Right atrium auricular region (tissue), 2 donors: ENCODE measurements at places on chromosomes 11 and 22. TPM values are rescaled to one million over a fixed set of nuclear protein-coding genes. Genes with fewer than 3 reads are reported as not detected.
A peak's percentile ranks its signal among the peaks of the same experiment; 100 is the strongest.

GRCh38 chr22:50112151-50113118 is 22.6 kb downstream of the MOV10L1 start:
- no peak overlapping the region for H3K27ac ChIP-seq
- DNase-seq = no peak
- H3K27me3 ChIP-seq = no peaks in the 10 kb centered on the region
- no peaks in the 10 kb centered on the region for H3K4me1 ChIP-seq
- H3K4me3 ChIP-seq = no peak overlapping the region

- H3K27ac ChIP-seq = peak overlapping the region; percentile 99
- peaks cover 98% of the 10 kb centered on the region for H3K4me1 ChIP-seq
- H3K27me3 ChIP-seq = no peaks in the 10 kb centered on the region
- H3K36me3 ChIP-seq = peaks cover 6% of the 10 kb centered on the region
These were observed 111.9 kb downstream of the ZBTB16 start for GRCh38 chr11:114171257-114172054.

GRCh38 chr22:36052505-36052941 is 23.9 kb upstream of the RBFOX2 start:
- H3K27ac ChIP-seq = no peak overlapping the region
- H3K36me3 ChIP-seq = no peaks in the 10 kb centered on the region

DNA sequence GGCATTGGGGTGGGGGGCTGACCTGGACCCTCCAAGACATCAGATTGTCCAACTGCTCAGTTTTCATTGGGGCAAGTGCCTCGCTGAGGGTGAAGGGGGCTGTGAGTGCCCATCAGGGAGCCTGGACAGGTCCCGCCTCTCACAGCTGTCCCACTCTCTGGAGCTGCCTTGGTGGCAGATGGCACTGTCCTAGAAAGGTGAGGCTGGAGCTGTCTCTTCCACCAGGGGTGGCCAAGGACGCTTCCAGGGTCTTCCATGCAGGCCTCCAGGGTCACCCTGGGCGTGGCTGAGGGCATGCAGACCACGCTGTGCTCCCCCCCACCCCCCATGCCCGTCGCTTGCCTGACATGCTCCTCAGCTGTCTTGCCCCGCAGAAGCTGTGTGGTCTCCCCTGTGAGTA is 53.5 kb upstream of the CCDC188 start:
- H3K4me1 ChIP-seq = no peaks in the 10 kb centered on the region
- no peak for DNase-seq
- no peaks in the 10 kb centered on the region for H3K36me3 ChIP-seq
- H3K27me3 ChIP-seq = no peaks in the 10 kb centered on the region
- H3K27ac ChIP-seq = peak overlapping the region; percentile 40

GRCh38 chr11:127059286-127059685 is 58.7 kb upstream of the KIRREL3 start:
- H3K36me3 ChIP-seq = no peaks in the 10 kb centered on the region
- H3K27me3 ChIP-seq = peaks cover 2% of the 10 kb centered on the region
- H3K27ac ChIP-seq = no peak overlapping the region
- no peak for DNase-seq
- H3K4me1 ChIP-seq = no peaks in the 10 kb centered on the region

DNA sequence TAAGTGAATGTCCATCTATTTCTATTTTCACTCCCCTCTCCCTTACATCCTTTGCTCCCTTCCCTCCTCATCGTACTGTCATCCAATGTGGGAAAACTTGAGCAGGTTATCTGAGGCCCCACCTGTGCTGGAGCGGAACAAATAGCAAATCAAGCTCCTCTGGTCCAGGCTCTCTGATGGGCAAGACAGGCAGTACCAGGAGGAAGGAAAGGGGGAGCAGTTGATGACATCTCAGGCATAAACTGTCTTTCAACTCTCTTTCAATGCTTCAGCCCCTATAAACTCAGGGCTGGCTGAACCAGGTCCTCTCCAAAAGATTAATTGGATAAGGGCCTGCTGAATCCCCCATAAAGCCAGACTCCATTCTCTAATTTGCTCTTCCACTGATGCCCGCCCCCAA is 1.5 kb upstream of the CCKBR start:
- H3K36me3 ChIP-seq = no peaks in the 10 kb centered on the region
- peaks cover 18% of the 10 kb centered on the region for H3K4me1 ChIP-seq

DNA sequence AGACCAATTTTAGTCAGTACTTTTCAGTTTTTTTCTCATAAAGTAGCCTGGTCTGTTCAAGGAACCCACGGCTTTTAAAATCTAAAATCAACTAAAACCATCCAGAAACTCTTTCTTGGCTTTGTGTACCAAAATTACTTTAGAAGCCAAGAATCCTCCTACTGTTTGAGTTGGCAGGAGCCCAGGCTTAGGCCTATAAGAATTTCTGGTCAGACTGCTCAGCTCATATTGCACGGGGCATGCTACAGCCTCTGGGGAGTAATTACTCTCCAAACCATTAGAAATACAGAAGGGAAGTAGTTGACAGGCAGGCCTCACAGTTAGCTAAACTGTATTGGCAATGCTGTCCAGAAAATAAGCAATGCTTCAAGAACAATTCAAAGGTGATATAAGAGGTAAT is 1862.9 kb upstream of the RAG2 start:
- no peaks in the 10 kb centered on the region for H3K27me3 ChIP-seq
- peak overlapping the region; percentile 7 for H3K27ac ChIP-seq
- H3K36me3 ChIP-seq = no peaks in the 10 kb centered on the region
- H3K4me3 ChIP-seq = no peak overlapping the region

DNA sequence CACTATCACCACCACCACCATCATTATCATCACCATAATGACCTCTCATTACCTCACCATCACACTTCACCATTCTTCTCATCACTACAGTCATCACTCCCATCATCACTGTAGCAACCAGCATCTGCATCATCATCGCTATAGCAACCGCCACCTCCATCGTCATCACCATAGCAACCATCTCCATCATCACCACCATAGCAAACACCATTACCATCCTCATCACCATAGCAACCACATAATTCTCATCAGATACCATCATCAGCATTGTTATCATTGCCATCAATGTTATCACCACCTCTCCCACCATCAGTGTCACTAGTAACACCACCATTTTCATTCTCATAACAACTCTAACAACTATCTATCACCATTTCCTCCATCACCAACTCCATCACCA is 23.1 kb upstream of the CD82 start:
- no peaks in the 10 kb centered on the region for H3K27me3 ChIP-seq
- H3K4me1 ChIP-seq = peaks cover 4% of the 10 kb centered on the region
- H3K4me3 ChIP-seq = no peak overlapping the region
- no peaks in the 10 kb centered on the region for H3K36me3 ChIP-seq

DNA sequence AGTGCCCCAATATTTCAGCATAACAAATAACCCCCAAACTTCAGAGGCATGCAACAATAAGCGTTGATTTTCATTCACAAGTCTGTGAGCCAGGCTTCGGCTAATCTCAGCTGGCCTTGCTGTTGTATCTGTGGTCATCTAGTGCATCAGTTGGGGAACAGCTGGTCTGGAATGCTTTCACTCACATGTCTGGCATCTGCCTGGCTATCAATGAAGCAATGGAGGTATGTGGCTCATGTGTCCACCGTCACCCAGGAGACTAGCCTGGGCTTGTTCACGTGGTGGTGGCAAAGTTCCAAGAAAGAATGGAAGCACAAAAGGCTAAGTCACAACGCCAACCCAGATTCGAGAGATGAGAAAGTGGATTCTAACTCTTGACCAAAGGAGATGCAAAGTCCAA is 304.8 kb upstream of the ISX start:
- H3K27me3 ChIP-seq = peaks cover 1% of the 10 kb centered on the region
- no peak overlapping the region for H3K27ac ChIP-seq
- H3K4me3 ChIP-seq = no peak overlapping the region

DNA sequence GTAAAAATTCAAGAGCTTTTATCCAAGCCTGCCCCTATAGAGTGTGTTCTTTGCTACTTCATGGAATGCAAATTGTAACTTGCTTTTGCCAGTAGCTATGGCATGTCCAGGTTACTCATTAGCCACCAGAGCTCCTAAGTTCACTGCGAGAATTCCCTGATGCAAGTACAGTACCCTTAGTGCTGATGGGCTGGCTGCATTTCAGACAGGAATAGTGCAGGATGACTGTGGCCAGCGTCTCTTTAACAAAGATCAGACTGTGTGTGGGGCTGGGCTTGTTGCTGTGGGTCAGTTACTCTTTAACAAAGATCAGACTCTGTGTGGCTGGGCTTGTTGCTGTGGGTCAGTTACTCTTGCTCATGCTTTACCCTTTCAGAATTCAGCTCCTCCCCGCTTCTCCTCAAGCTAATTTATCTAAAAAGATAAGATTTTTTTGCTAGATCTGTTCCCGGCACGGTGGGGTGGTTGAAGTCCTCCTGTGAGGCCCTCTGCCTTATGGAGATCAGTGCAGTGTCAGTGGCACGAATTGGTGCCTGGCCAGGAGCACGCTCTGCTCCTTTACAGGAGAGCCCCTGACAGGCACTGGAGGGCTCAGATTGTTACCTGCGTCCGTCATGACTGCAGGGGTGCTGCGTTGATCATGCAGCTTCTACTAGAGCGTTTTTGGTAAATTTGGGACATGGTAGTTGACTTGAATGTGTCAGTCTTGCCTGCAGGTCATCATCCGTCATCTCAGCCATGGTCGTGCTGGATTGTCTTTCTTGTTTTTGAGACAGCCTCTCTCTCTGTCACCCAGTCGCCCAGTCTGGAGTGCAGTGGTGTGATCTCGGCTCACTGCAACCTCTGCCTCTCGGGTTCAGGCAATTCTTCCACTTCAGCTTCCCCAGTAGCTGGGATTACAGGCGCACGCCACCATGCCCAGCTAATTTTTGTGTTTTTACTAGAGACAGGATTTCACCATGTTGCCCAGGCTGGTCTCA is 27.0 kb downstream of the AP2A2 start:
- H3K36me3 ChIP-seq = peaks cover 8% of the 10 kb centered on the region
- H3K4me1 ChIP-seq = no peaks in the 10 kb centered on the region
- no peak overlapping the region for H3K27ac ChIP-seq
- H3K4me3 ChIP-seq = no peak overlapping the region

GRCh38 chr11:62108971-62109404 is 14.8 kb upstream of the INCENP start:
- peaks cover 22% of the 10 kb centered on the region for H3K4me1 ChIP-seq
- H3K4me3 ChIP-seq = no peak overlapping the region
- H3K27ac ChIP-seq = no peak overlapping the region
- no peaks in the 10 kb centered on the region for H3K27me3 ChIP-seq

- H3K27ac ChIP-seq = no peak overlapping the region
- no peaks in the 10 kb centered on the region for H3K4me1 ChIP-seq
- H3K27me3 ChIP-seq = no peaks in the 10 kb centered on the region
- DNase-seq = no peak
These were observed 62.0 kb downstream of the FDX1 start for GRCh38 chr11:110491577-110492320.

DNA sequence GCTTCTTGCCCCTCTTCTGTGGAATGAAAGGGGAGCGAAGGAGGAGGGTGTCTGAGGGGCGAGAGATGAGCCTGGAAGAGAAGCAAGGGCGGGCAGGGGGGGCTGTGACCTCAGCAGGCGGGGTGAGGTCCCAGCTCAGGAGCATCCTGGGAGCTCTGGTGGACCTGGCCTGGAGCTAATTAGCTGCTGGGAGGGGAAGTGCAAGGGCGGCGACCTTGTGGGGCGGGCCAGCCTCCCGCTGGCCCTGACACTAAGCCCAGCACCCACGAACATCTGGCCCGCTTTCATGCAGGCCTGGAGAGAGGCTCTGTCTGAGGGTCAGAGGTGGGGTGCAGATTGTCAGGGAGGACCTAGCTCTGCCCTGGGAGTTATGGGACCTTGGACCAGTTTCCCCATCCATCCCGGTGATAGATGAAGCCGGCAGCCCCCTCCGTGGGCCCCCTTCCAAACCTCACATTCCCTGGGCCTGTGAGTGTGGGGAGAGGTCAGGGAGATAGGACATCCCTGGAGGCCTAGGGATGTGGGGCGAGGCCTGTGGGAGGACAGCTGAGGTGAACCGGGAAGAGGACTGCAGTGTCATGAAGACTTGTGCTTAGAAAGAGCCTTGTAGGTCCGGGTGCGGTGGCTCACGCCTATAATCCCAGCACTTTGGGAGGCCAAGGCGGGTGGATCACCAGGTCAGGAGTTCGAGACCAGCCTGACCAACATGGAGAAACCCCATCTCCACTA is 28.5 kb upstream of the CD82 start:
- no peaks in the 10 kb centered on the region for H3K36me3 ChIP-seq
- no peak overlapping the region for H3K4me3 ChIP-seq
- no peak overlapping the region for H3K27ac ChIP-seq
- H3K27me3 ChIP-seq = no peaks in the 10 kb centered on the region
- H3K4me1 ChIP-seq = peaks cover 4% of the 10 kb centered on the region
- DNase-seq = no peak

GRCh38 chr22:45197606-45198462 is 34.1 kb downstream of the NUP50 start:
- H3K36me3 ChIP-seq = peaks cover 38% of the 10 kb centered on the region
- H3K27ac ChIP-seq = no peak overlapping the region
- no peak overlapping the region for H3K4me3 ChIP-seq

- H3K27me3 ChIP-seq = no peaks in the 10 kb centered on the region
- no peaks in the 10 kb centered on the region for H3K36me3 ChIP-seq
- no peaks in the 10 kb centered on the region for H3K4me1 ChIP-seq
- DNase-seq = no peak
These were observed 12.2 kb upstream of the RPS3 start for GRCh38 chr11:75386942-75387630.

DNA sequence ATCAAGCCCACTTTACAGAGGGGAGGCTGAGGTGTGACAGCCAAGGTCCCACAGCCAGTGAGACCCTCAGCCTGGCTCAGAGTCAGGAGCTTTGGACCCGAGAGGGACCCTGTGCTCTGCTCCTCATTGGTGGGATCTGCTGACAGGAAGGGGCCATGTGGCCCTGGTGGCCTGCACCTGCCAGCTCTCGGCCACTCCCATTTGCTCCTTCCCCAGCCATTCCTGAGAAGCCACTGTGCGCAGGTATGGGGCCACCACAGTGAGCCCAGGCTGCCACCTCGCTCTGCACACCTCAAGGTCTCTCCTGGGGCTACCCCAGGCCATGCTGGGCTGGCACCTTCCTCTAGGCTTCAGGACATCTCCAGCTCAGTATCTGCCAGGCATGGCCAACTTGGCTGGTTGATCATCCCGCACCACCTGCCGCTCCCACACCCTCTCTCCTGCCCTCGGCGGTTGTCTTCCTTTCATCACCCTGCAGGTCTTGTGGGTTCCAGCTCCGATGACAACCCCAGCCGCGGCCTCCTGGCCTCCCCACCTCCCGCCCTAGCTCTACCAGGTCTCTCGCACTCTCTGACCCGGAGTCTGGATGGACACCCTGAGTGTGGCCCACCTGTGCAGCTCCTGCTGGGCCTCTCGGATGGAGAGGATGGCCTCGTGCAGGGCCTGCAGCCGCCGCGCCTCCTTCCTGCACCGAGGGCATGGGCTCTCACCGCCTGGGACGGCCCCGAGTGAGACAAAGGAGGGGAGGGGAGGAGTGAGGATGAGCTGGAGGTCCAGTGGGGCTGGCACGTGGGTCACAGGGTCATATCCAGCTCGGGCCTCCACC is 32.2 kb upstream of the CARS1 start:
- H3K4me3 ChIP-seq = no peak overlapping the region
- no peak overlapping the region for H3K27ac ChIP-seq
- peaks cover 7% of the 10 kb centered on the region for H3K36me3 ChIP-seq
- no peak for DNase-seq

- no peak overlapping the region for H3K27ac ChIP-seq
- H3K4me3 ChIP-seq = no peak overlapping the region
- no peak for DNase-seq
- no peaks in the 10 kb centered on the region for H3K36me3 ChIP-seq
- no peaks in the 10 kb centered on the region for H3K4me1 ChIP-seq
These were observed 17.9 kb upstream of the TPH1 start for GRCh38 chr11:18063862-18064434.

Gene TTLL8
- total RNA-seq = not detected

Gene EFCAB6
- 1.5 TPM for total RNA-seq

Gene FOLH1
- total RNA-seq = not detected

Gene NCF4
- total RNA-seq = 3.9 TPM

Gene SLCO2B1
- 9.5 TPM for total RNA-seq

Gene PIH1D2
- 1.7 TPM for total RNA-seq

Gene POU2F3
- not detected for total RNA-seq

Gene TCF20
- total RNA-seq = 13.6 TPM

Gene GNB1L
- 4.7 TPM for total RNA-seq
